ENCODE measurements at places on chromosomes 12 and 14.

DNA sequence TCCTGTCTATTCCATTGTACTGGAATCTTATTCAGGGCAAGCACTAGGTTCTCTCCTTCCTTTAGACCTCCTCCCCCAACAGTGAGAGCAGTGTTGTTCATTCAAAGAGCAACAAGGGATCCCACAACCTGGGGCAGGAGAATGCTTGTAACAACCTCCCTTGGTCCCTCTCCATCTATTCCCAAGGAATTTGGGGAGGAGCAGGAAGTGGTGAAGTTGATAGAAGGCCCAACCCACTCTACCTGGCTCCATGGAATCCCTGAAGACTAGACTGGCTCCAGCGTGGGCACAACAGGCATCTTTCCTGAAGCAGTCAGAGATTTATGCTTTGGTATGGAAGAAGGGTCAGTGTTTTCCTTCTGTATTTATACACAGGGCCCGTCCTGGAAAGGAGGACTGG, 33.4 kb upstream of the CISTR start:
- H3K4me1 ChIP-seq = no peaks in the 10 kb centered on the region
- H3K27ac ChIP-seq = no peak overlapping the region
- H3K27me3 ChIP-seq = no peaks in the 10 kb centered on the region
- DNase-seq = no peak
- no peaks in the 10 kb centered on the region for H3K36me3 ChIP-seq

- no peaks in the 10 kb centered on the region for H3K4me1 ChIP-seq
- DNase-seq = no peak
- no peak overlapping the region for H3K27ac ChIP-seq
- no peak overlapping the region for H3K4me3 ChIP-seq
These were observed 12.3 kb downstream of the TMEM117 start for GRCh38 chr12:43848226-43848507.

DNA sequence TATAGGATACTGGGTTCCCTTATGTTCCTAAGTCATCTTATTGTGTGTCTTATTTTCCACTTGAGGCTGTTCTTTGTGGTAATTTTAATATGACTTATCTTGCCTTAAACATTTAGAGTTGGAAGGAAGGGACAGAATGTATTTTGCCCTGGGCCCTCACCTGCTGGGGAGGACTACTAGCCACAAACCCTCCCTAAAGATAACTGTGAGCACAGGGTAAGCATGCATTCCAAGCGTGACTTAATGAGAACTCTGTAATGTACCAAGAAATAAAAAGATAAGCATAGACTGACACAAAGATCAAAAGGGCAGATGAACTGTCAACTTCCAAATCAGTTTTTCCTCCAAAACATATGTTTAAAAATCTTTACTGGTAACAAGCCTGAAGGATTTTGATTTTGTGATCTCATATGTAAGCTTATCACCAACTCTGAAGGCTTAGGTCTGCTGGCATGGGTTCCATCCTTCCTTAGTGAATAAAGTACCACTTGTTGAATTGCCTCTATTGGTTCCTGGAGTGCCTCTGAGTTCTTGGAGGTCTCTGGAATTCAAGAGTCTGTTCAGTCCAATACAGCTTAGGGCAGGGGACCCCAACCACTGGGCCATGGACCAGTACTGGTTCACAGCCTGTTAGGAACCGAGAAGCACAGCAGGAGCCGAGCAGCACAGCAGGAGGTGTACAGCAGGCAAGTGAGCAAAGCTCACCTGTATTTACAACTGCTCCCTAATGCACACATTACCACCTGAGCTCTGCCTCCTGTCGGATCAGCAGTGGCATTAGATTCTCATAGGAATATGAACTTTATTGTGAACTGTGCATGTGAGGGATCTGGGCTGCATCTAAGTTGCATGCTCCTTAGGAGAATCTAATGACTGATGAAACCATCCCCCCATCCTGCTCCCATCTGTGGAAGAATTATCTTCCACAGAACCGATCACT, 29.8 kb upstream of the NFYB start:
- DNase-seq = no peak
- no peaks in the 10 kb centered on the region for H3K27me3 ChIP-seq
- H3K4me3 ChIP-seq = no peak overlapping the region
- H3K4me1 ChIP-seq = no peaks in the 10 kb centered on the region
- H3K27ac ChIP-seq = no peak overlapping the region

- H3K27me3 ChIP-seq = no peaks in the 10 kb centered on the region
- no peaks in the 10 kb centered on the region for H3K4me1 ChIP-seq
- H3K4me3 ChIP-seq = no peak overlapping the region
- H3K27ac ChIP-seq = peak overlapping the region; percentile 3
- DNase-seq = no peak
These were observed 278.5 kb upstream of the PLEKHG7 start for GRCh38 chr12:92424338-92424737.

DNA sequence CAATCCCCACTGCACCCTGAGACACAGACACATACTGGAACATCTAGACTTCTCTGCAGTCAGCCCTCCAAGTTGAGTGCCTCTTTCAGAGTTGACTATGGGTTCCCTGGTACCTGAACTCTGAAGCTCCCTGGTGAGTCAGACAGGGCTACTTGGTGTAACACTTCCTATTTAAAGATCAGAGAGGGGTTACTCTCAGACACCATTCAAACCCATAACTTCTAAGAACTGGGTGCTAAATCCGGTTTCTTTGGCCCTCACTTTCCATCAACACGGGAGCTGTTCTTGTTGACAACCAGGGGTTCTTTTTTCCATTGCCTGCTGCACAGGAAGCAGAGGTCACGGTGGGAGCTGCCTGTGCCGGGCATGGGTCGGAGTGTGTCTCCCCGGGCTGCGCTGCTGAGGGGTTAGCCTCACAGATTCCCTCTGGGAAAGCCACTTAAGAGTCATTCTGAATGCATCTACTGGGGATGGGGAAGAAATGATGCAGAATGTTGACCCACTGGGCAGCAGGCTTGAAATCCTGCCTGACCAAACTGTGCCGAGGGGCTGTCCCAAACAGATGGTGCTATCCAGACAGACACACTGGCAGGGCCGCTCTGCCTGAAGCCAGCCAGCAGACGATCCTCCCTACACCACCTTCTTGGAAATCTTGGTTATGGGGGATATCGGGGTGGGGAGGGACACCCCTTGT, 74.1 kb downstream of the PITPNM2 start:
- no peaks in the 10 kb centered on the region for H3K36me3 ChIP-seq
- DNase-seq = no peak
- no peaks in the 10 kb centered on the region for H3K27me3 ChIP-seq

GRCh38 chr14:66231820-66232219, 254.4 kb upstream of the CCDC196 start:
- no peak overlapping the region for H3K4me3 ChIP-seq
- H3K4me1 ChIP-seq = no peaks in the 10 kb centered on the region
- no peaks in the 10 kb centered on the region for H3K36me3 ChIP-seq
- no peaks in the 10 kb centered on the region for H3K27me3 ChIP-seq
- H3K27ac ChIP-seq = no peak overlapping the region
- no peak for DNase-seq

DNA sequence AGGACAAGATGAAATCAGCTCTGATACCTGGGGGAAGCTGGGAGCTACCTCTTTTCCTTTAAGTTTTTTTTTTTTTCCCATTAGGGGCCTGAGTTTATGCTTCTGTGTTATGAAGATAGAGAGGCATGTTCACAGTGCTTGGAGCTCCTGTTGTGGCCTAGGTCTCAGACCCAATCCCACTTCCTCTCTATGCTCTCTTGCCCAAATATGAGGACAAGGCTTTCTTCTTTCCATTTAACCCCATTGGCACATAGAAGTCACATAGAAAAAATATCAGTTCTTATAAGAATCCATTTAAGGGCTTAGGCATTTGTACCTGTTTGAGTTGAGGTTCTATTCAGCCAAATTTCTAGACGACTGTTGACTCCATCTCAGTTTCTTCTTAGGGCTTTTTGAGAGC, 12.6 kb downstream of the MRPS35 start:
- no peak for DNase-seq
- no peaks in the 10 kb centered on the region for H3K4me1 ChIP-seq
- H3K36me3 ChIP-seq = no peaks in the 10 kb centered on the region
- H3K4me3 ChIP-seq = no peak overlapping the region

DNA sequence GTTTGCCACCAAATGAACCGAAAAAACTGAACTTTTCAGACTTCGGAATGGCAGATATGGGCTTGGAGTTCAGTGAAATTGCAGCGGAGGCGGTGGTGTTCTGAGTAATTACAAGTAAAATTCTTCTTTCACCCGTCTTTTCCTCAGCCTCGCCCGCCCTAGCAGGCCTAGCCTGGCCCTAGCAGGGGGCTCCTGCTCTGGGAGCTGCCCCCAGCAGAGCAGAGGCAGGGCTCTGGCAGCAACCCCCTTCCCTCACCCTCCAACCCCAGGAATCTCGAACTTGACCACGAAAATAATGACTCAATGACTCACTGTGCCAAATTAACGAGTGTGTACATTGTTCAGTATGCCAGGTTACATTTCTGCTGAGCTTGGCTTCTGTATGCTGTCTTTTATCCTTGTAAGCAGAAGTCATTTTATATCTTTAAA, 1.1 kb downstream of the PAPLN start:
- peaks cover 13% of the 10 kb centered on the region for H3K27me3 ChIP-seq
- peaks cover 57% of the 10 kb centered on the region for H3K4me1 ChIP-seq
- peak overlapping the region; percentile 66 for H3K4me3 ChIP-seq
- no peak for DNase-seq
- peak overlapping the region; percentile 89 for H3K27ac ChIP-seq

- H3K27me3 ChIP-seq = no peaks in the 10 kb centered on the region
- no peak for DNase-seq
- H3K4me3 ChIP-seq = no peak overlapping the region
- H3K4me1 ChIP-seq = no peaks in the 10 kb centered on the region
These were observed 80.0 kb downstream of the BTG1 start for GRCh38 chr12:92065639-92066038.

- no peak for DNase-seq
- H3K27ac ChIP-seq = no peak overlapping the region
- H3K4me1 ChIP-seq = no peaks in the 10 kb centered on the region
These were observed 211.9 kb downstream of the TTC8 start for GRCh38 chr14:89036371-89036770.

DNA sequence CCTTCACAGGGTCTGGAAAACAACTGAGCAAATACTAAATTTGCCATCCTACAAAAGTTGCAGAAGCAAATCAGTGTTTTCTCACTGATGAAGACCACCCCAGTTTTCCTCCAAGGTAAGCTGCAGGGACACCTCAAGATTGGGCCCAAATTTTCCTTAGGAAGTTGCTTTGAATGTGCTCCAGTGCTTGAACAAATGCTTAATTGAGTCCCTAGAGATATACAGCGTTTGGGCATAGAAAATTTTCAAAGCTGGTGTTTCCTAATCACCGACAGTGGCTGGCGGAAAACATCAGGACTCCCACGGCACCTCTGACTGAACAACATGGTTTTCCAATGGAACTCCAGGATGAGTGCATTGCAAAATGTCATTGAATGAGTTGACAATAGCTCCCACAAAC, 92.5 kb upstream of the HMGA2 start:
- no peak overlapping the region for H3K4me3 ChIP-seq
- H3K27me3 ChIP-seq = no peaks in the 10 kb centered on the region
- no peak for DNase-seq
- peaks cover 6% of the 10 kb centered on the region for H3K4me1 ChIP-seq
- no peak overlapping the region for H3K27ac ChIP-seq

GRCh38 chr12:28975564-28976340, 173.3 kb upstream of the FAR2 start:
- no peaks in the 10 kb centered on the region for H3K36me3 ChIP-seq
- H3K27me3 ChIP-seq = no peaks in the 10 kb centered on the region
- DNase-seq = no peak
- H3K4me3 ChIP-seq = no peak overlapping the region
- H3K4me1 ChIP-seq = no peaks in the 10 kb centered on the region

DNA sequence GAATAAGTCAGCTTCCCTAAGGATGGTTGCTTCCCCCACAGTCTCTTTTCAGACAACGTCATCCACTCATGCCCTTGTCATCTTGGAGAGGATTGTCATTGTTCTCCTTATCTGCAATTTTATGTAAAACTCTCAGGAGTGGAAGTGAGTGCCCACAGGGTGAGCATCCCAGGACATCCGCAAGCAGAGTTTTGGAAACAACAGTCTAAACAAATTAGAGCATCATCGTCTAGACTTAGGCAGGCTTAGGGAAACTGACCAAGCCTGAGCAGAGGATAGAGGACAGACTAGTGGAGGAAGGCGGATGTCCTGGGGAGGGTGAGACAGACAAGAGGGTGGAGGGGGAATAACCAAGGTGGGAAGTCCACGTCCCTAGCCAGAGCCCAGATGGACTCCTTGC, 63.7 kb upstream of the BDKRB2 start:
- peaks cover 7% of the 10 kb centered on the region for H3K4me1 ChIP-seq
- H3K27me3 ChIP-seq = no peaks in the 10 kb centered on the region
- H3K4me3 ChIP-seq = no peak overlapping the region
- H3K27ac ChIP-seq = no peak overlapping the region
- no peaks in the 10 kb centered on the region for H3K36me3 ChIP-seq

DNA sequence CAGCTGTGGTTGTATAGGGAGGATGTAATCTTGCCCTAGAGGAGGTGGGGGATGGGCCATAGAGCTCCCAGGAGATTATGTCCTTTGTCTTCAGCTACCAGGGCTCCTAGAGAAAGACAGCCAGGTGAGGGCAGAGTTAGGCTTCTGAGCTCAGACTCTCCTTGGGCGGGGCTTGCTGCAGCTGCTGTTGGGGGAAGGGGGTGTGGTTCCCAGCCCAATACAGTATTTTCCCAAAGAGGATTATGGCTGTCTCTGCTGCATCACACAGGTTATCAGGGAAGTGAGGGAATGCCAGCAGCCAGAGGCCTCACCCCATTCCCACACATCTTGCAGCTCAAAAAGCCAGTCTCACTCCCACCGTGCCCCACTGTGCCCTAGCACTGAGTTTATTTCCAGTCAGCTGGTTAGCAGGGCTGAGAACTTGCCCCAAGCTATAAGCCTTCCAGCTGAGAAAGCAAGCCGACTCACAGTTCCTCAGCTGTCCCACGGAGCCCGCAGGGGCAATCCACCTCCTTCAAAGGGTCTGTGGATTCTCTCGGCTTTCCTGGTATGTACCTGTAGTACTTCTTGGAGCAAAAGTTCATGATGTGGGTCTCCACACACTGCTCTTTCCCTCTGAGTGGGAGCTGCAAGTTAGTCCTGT, 217.3 kb upstream of the CPNE8 start:
- no peak overlapping the region for H3K27ac ChIP-seq
- no peaks in the 10 kb centered on the region for H3K4me1 ChIP-seq
- no peak for DNase-seq
- H3K36me3 ChIP-seq = no peaks in the 10 kb centered on the region

GRCh38 chr12:55699471-55700055, 8.1 kb downstream of the ITGA7 start:
- peaks cover 6% of the 10 kb centered on the region for H3K4me1 ChIP-seq
- no peaks in the 10 kb centered on the region for H3K27me3 ChIP-seq
- H3K4me3 ChIP-seq = no peak overlapping the region
- H3K27ac ChIP-seq = peak overlapping the region; percentile 20
- H3K36me3 ChIP-seq = no peaks in the 10 kb centered on the region

DNA sequence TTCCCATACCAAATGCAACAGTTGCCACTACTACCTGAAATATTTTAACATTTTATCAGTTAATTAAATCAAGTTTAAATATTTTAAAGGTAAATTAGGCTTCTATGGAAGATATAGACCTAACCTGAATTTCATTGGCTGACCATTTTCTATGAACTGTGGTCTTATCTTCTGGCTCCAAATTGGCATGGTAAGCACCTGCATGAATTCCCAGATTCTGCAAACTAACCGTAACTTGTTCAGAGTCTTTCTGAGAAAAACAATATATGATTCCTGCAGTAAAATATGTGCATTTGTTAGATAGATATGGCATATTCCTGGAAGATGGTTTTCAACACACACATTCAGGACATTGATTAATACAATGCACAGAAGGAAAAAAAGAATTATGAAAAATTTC, 25.9 kb downstream of the RECQL start:
- H3K36me3 ChIP-seq = no peaks in the 10 kb centered on the region
- H3K4me1 ChIP-seq = no peaks in the 10 kb centered on the region
- no peak for DNase-seq

Measured in tibial nerve (tissue), 4 donors.